Testis (tissue), 5 donors: ENCODE measurements at places on chromosomes 16 and 17.

DNA sequence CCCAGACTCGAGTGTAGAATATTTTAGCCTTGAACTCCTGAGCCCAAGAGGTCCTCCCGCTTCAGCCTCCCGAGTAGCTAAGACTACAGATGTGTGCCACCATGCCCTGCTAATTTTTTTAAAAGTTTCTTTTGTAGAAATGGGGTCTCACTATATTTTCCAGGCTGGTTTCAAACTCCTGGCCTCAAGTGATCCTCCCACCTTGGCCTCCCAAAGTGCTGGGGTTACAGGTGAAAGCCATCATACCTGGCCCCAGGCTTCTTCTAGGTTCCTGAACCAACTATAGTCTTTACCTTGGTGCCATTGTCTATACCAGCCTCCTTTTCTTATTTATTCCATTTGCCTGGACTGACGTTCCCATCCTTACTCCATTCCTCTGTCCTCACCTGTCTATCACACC, 17.1 kb upstream of the PRKAR1A start:
- H3K36me3 ChIP-seq: no peaks in the 10 kb centered on the region
- no peak overlapping the region for H3K4me3 ChIP-seq
- H3K27me3 ChIP-seq: no peaks in the 10 kb centered on the region

- no peak overlapping the region for H3K4me3 ChIP-seq
- H3K4me1 ChIP-seq: no peaks in the 10 kb centered on the region
- no peaks in the 10 kb centered on the region for H3K36me3 ChIP-seq
- no peak overlapping the region for H3K27ac ChIP-seq
- DNase-seq: no peak
These were observed 36.4 kb downstream of the MAP2K6 start for GRCh38 chr17:69450918-69451317.

DNA sequence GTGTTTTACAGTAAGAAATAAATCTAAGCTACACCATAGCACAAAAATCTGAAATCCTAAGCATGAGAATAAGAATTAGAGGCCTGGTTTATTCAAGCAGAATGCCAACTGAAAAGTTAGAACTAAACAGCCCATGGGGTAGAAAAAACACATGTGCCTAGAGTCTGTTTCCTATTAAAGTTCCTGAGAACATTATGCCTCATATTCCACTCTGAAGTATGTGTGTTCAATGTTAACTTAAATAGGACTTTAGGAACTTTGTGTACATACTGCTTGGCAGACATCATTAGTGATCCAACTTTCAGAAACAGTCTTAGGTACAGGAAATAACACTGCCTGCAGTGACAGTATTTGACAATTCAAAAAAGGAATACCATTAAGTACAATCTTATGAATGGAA, 18.2 kb downstream of the HEATR6 start:
- H3K36me3 ChIP-seq: no peaks in the 10 kb centered on the region
- no peaks in the 10 kb centered on the region for H3K4me1 ChIP-seq
- no peak overlapping the region for H3K4me3 ChIP-seq
- DNase-seq: no peak
- no peak overlapping the region for H3K27ac ChIP-seq

DNA sequence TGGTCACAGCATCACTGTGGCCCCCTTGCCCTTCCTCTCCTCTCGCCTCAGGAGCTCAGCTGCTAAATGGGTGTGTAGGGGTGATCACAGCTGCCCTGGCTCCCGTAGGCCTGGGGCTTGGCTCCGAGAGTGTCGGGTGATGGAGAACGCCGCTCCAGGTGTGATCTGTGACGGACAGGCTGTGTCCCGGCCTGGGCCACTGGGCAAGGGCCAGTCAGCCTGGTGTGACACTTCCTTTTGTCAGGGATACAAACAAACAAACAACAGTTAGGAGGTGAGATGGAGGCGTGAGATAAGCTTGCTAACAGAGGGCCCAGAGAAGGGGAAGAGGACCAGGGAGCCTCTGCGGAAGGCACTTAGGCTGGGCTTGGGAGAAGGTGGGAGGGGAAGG, 2.0 kb downstream of the ADGRG1 start:
- peaks cover 37% of the 10 kb centered on the region for H3K4me1 ChIP-seq
- H3K4me3 ChIP-seq: no peak overlapping the region
- peak overlapping the region; percentile 78 for H3K27ac ChIP-seq
- no peak for DNase-seq
- H3K27me3 ChIP-seq: no peaks in the 10 kb centered on the region

DNA sequence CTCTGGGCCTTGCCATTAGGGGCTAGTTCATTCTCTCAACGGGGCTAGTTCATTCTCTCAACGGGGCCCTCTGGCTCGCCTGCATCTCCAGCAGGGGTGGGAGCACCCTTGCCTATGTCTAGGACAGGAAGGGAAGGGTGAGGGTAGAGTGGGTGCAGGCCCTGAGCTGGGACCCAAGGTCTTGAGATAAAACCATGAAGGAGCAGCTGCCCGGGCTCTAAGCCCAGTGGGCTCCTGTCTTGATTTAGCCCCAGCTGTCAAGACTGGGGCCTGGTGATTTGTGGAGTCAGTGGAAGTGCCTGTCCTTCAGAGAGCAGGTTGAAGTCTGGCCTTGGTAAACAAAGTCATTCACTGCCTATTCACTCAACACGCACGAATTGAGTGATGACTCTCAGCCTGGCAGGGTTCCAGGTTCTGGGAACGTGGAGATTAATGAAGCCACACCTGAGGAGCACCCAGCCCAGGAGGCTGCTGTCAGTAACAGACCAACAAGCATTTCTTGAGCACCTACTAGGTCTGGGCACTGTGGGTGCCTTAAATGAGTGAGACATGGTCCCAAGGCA, 35.4 kb downstream of the WNT3 start:
- H3K36me3 ChIP-seq: no peaks in the 10 kb centered on the region
- no peak for DNase-seq
- no peak overlapping the region for H3K27ac ChIP-seq
- H3K4me1 ChIP-seq: no peaks in the 10 kb centered on the region

DNA sequence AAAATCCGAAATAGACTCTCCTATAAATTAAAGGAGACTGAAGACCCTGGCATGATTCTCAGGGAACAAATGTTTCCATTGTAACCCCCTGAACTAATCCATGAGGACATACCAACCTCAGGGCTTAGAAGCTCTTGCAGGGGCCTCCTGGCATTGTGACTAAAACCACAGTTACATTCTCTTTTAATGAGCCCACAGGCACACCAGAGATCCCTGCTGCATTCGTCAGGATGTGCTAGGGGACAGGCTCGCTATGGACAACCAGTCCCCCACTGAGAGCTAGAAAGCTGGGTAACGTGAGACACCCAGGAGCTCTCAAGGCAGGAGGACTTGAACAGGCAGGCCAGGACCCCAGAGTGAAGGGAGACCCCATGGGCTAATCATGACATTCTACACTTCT, 140.6 kb upstream of the TNRC6C start:
- H3K4me1 ChIP-seq: peaks cover 6% of the 10 kb centered on the region
- no peak overlapping the region for H3K4me3 ChIP-seq

DNA sequence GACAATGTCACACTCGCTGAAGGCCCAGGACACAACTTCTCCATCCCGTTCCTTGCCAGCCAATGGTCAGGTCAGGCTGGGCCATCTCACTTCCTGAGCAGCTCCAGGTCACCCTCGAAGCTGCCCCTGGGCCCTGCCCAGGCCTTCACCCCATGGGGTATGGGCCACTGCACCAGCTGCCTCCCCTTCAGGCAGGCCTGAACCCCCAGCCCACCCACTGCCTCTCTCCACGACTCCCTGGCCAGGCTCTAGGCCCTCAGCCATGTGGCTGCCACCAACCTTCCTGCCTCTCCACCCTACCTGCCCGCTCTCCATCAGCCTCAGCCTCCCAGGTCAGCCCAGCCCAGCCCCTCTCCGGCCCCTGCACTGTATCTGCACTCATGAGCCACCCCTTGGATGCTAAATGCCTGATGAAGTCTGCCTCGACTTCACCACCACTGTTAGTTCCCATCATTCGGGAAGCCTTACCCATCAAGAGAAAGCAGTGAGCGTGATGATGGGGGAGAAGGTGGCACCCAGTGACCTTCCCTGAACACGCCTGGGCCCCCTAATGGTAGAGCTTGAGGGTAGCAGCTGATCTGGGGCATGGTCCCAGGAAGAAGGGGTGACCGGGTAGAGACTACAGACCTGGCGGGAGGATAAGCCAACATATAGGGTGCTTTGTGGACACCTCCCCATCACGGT, 30.9 kb upstream of the C16orf95 start:
- no peak for DNase-seq
- H3K4me1 ChIP-seq: no peaks in the 10 kb centered on the region
- no peaks in the 10 kb centered on the region for H3K36me3 ChIP-seq
- no peak overlapping the region for H3K27ac ChIP-seq
- H3K27me3 ChIP-seq: no peaks in the 10 kb centered on the region
- no peak overlapping the region for H3K4me3 ChIP-seq

- no peaks in the 10 kb centered on the region for H3K36me3 ChIP-seq
- no peaks in the 10 kb centered on the region for H3K27me3 ChIP-seq
- H3K4me3 ChIP-seq: no peak overlapping the region
- H3K4me1 ChIP-seq: no peaks in the 10 kb centered on the region
These were observed 856.1 kb downstream of the CDH11 start for GRCh38 chr16:64265756-64266155.

DNA sequence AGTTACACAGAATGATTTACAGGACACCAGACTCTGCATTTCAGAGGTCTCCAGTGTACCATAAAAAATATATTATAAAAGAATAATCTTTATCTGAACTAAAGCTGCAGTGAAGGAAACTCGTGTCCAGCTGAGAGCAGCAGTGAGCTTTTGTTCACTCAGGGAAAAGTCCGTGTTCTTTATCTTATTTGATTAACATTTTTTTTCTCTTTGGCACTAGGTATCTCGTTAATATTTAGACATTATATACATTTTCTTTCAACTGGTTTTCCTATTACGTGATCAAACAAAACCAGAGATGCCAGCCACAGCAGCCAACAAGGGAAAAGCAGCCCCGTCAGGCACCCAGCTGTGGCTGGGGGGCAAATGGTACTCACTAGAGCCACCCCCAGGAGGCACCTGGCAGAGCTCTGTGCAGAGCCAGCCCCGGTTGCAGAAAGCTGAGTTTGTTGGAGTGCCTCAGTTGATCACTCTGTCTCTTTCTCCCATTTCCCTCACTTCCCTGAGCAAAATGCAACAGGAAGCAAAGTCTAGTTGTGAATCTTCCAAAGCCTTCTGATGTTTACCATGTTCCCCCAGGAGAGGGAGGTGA, 1.1 kb upstream of the HS3ST4 start:
- no peaks in the 10 kb centered on the region for H3K4me1 ChIP-seq
- no peaks in the 10 kb centered on the region for H3K27me3 ChIP-seq
- no peaks in the 10 kb centered on the region for H3K36me3 ChIP-seq

DNA sequence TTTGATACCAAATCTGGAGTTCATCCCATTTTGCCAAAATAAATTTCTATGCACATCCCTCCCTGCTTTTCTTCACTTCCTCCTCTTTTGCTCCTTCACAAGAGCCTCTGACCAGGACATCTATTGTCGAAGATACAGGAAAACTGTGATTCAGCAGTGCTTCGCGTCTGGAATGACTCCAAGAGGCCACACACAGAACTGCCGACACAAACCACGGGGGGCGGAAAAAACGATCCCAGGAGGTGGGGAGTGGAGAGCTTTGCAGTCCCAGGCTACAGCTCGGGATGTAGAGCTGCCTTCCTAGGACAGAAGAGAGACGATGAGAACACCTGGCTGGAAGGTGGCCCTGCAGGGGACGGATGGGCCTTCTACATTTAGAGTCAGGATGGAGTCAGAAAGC, 102.8 kb downstream of the XYLT1 start:
- no peaks in the 10 kb centered on the region for H3K27me3 ChIP-seq
- peak; percentile 72 for DNase-seq
- peaks cover 40% of the 10 kb centered on the region for H3K4me1 ChIP-seq
- H3K4me3 ChIP-seq: no peak overlapping the region

DNA sequence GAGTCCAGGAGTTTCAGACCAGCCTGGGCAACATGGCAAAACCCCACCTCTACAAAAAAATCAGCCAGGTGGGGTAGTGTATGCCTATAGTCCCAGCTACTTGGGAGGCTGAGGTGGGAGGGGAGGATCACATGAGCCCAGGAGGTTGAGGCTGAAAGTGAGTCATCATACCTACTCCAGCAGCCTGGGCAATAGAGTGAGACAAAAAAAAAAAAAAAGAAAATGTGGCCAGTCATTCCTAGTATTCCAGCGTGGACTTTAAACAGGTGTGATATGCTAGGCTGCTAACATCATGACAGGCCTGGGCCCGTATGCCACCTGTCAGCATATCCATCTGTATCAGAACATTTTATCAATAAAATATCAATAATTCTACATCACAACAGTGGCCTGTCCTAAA, 143.3 kb downstream of the AATF start:
- H3K4me1 ChIP-seq: peaks cover 15% of the 10 kb centered on the region
- H3K36me3 ChIP-seq: no peaks in the 10 kb centered on the region
- H3K4me3 ChIP-seq: no peak overlapping the region
- DNase-seq: no peak
- H3K27me3 ChIP-seq: no peaks in the 10 kb centered on the region

- no peaks in the 10 kb centered on the region for H3K4me1 ChIP-seq
- no peak for DNase-seq
- H3K36me3 ChIP-seq: no peaks in the 10 kb centered on the region
- no peaks in the 10 kb centered on the region for H3K27me3 ChIP-seq
- no peak overlapping the region for H3K27ac ChIP-seq
These were observed 184.8 kb downstream of the BCAS3 start for GRCh38 chr17:60862482-60862881.

GRCh38 chr16:17072104-17072503, 398.7 kb downstream of the XYLT1 start:
- H3K36me3 ChIP-seq: no peaks in the 10 kb centered on the region
- no peak for DNase-seq
- H3K4me1 ChIP-seq: no peaks in the 10 kb centered on the region
- H3K27ac ChIP-seq: no peak overlapping the region
- no peak overlapping the region for H3K4me3 ChIP-seq
- H3K27me3 ChIP-seq: no peaks in the 10 kb centered on the region

DNA sequence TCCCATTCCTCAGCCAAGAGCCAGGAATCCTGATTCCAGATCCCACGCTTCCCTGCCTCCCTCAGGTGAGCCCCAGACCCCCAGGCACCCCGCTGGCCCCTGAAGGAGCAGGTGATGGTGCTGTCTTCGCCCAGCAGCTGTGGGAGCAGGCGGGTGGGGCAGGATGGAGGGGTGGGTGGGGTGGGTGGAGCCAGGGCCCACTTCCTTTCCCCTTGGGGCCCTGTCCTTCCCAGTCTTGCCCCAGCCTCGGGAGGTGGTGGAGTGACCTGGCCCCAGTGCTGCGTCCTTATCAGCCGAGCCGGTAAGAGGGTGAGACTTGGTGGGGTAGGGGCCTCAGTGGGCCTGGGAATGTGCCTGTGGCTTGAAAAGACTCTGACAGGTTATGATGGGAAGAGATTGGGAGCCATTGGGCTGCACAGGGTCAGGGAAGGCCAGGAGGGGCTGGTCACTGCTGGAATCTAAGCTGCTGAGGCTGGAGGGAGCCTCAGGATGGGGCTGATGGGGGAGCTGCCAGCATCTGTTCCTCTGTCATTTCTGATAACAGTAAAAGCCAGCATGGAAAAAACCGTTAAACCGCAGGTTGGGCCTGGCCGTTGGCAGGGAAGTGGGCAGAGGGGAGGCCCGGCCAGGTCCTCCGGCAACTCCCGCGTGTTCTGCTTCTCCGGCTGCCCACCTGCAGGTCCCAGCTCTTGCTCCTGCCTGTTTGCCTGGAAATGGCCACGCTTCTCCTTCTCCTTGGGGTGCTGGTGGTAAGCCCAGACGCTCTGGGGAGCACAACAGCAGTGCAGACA, at the start of gene SPN:
SPN (plus strand) TSS at position 232 of the 791 bp plus-strand sequence; CDS start at position 714, 482 bp downstream.
- no peaks in the 10 kb centered on the region for H3K4me1 ChIP-seq
- no peak within 1 kb of the TSS for H3K27ac ChIP-seq
- no peaks in the 10 kb centered on the region for H3K36me3 ChIP-seq
